ENCODE measurements at places on chromosomes 16 and 17. TPM values are rescaled to one million over a fixed set of nuclear protein-coding genes. Genes with fewer than 3 reads are reported as not detected.

Gene TBC1D3C
- total RNA-seq = 3.4 TPM

Gene PDE6G
- not detected for total RNA-seq

Gene NEUROD2
- total RNA-seq = not detected

Gene ODAD4
- total RNA-seq = 1.3 TPM

Gene DYNLRB2
- total RNA-seq = not detected

Gene GRIN2A
- not detected for total RNA-seq

Gene EPOP
- 3.6 TPM for total RNA-seq

Gene ALOX12
- total RNA-seq = not detected

Gene LRRC46
- 1.2 TPM for total RNA-seq

Gene KRT36
- total RNA-seq = not detected

Gene GRAP
- not detected for total RNA-seq

Gene CCL1
- not detected for total RNA-seq

GRCh38 chr17:6027342-6028024 is 42.7 kb upstream of the WSCD1 start:
- no peak overlapping the region for H3K27ac ChIP-seq
- H3K4me3 ChIP-seq = no peak overlapping the region
- H3K27me3 ChIP-seq = peaks cover 46% of the 10 kb centered on the region
- peaks cover 7% of the 10 kb centered on the region for H3K4me1 ChIP-seq
- no peaks in the 10 kb centered on the region for H3K36me3 ChIP-seq
- DNase-seq = no peak

DNA sequence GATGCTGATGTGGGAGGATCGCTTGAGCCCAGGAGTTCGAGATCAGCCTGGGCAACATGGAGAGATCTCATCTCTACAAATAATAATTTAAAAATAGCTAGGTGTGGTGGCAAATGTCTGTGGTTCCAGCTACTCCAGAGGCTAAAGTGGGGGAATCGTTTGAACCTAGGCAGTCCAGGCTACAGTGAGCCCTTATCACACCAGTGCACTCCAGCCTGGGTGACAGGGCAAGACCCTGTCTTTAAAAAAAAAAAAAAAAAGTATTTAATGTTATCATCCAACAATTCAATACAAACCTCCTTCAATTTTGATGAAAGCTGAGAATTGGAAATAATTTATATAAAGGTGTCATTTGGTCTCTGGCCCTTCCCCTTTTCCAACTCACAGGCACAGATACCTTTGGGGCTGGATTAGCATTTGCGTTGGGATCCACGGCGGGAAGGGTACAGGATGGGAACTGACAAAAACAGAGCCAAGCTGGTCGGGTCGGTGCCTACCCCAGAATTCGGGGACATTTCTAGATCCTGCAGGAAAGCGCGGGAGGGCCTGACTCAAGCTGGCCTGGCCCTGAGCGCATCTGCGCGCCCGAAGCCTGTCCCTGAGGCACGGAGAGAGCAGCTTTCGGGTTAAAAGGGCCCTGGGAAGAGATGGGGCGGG is 860 bp upstream of the DCAF7 start:
- peak overlapping the region; percentile 92 for H3K27ac ChIP-seq
- H3K36me3 ChIP-seq = peaks cover 20% of the 10 kb centered on the region
- H3K4me1 ChIP-seq = peaks cover 16% of the 10 kb centered on the region
- no peaks in the 10 kb centered on the region for H3K27me3 ChIP-seq
- H3K4me3 ChIP-seq = peak overlapping the region; percentile 97

DNA sequence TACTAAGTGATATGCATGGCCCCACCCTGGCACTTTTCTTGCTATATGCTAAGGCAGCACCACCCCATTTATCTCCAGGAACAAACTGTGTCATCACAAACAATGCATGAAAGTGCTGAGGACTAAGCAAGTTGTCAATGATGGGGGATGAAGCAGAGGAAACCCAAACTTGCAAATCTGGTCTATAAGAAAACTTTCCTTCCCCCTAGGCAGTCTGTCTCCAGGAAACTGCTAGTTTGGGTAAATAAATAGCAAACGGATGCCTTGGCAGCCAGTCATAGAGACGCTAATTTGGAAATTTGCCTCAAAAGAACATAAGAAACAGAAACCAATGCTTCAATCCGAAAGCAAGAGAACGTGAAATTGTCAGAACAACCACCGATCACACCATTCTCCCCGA is 5.6 kb upstream of the HSBP1 start:
- H3K27me3 ChIP-seq = no peaks in the 10 kb centered on the region
- H3K4me1 ChIP-seq = peaks cover 19% of the 10 kb centered on the region

DNA sequence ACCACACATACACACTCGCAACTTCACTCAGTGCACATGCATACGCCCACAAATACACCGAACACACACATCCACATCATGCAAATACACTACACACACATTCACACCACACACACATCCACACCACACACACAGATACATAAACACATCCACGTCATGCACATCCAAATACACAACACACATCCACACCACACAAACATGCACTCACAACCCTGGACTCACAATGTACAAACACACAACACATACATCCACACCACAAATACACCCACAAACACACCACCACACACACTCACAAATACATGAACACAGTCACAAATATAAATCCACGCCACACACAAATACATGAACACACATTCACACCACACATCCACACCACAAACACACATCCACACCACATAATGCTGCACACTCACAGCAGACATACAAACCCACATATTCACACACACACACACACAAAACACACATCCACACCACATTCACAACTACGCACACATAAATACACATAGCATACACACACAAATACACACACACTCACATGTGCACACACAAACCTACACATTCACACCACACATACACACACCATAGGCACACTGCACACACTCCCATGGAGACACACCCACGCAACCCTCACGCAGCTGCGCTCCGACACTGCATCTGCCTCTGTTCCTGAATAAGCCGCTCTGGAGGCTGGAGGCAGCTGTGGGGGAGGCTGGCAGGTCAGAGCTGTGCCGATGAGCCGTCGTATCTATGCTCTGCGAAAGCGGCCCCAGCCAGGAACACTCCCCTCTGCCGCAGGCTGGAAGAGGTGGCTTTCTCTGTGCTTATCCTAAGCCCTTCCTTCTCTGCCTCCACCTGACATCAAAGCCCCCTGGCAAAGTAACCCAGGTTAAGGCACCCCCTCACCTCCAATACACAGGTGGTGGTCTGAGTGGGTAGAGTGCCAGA is 141.8 kb downstream of the GRIN2A start:
- H3K27me3 ChIP-seq = no peaks in the 10 kb centered on the region
- DNase-seq = no peak
- no peaks in the 10 kb centered on the region for H3K4me1 ChIP-seq
- no peak overlapping the region for H3K27ac ChIP-seq

DNA sequence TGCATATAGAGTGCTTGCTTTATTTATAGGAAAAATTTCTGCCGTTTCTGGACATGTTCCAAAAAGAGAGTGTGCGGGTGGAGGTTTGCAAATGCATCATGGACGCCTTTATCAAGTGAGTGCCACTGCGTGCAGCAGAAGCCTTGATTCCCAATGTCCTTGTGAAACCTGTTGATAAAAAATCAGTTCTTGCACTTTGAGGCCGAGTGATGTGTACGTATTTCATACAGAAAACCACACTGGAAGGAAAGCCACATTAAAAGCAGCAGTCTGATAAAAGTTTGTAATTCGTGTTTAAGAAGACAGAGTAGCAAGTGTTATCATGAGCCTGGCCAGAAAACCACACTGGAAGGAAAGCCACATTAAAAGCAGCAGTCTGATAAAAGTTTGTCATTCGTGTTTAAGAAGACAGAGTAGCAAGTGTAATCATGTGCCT is 78.0 kb downstream of the KNOP1 start:
- no peak for DNase-seq
- H3K36me3 ChIP-seq = peaks cover 51% of the 10 kb centered on the region
- no peaks in the 10 kb centered on the region for H3K4me1 ChIP-seq
- no peaks in the 10 kb centered on the region for H3K27me3 ChIP-seq

GRCh38 chr17:55351226-55351625 is 70.4 kb downstream of the MMD start:
- no peaks in the 10 kb centered on the region for H3K27me3 ChIP-seq
- no peak for DNase-seq
- no peak overlapping the region for H3K4me3 ChIP-seq
- H3K27ac ChIP-seq = no peak overlapping the region

- peaks cover 7% of the 10 kb centered on the region for H3K4me1 ChIP-seq
- no peaks in the 10 kb centered on the region for H3K36me3 ChIP-seq
- H3K4me3 ChIP-seq = no peak overlapping the region
- H3K27me3 ChIP-seq = no peaks in the 10 kb centered on the region
- no peak overlapping the region for H3K27ac ChIP-seq
Measured at GRCh38 chr17:45332505-45332904, 15.7 kb upstream of the MAP3K14 start.

DNA sequence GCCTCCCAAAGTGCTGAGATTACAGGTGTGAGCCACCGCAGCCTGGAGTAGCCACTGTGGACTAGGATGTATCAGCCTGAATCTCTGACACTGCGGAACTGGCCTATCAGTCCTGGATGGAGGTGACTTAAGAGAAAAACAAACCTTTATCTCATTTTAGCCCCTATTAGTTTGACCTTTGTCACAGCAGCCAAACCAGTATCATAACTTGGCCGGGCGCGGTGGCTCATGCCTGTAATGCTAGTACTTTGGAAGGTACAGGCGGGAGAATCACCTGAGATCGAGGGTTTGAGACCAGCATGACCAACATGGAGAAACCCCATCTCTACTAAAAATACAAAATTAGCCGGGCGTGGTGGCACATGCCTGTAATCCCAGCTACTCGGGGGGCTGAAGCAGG is 51.8 kb upstream of the USP7 start:
- no peak for DNase-seq
- H3K36me3 ChIP-seq = no peaks in the 10 kb centered on the region
- no peak overlapping the region for H3K4me3 ChIP-seq
- no peaks in the 10 kb centered on the region for H3K4me1 ChIP-seq
- H3K27ac ChIP-seq = no peak overlapping the region

DNA sequence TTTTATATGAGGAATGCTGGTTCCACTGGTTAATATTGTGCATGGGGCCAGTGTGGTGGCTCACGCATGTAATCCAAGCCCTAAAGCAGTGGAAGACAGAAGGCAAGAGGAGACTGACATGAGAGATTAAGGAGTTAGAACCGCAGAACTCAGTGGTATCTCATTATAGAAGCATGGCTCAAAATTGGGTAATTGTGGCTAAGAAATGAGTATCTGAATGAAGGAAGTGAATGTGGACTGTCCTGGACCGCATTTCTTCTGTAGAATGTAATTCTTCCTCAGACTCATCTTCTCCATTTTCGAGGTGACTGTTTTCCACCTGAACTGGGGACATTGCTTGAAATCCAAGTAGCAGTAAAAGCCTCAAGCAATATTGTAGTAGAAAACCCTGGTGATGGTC is 42.6 kb upstream of the CDR2 start:
- no peak for DNase-seq
- no peaks in the 10 kb centered on the region for H3K4me1 ChIP-seq
- H3K27me3 ChIP-seq = no peaks in the 10 kb centered on the region

DNA sequence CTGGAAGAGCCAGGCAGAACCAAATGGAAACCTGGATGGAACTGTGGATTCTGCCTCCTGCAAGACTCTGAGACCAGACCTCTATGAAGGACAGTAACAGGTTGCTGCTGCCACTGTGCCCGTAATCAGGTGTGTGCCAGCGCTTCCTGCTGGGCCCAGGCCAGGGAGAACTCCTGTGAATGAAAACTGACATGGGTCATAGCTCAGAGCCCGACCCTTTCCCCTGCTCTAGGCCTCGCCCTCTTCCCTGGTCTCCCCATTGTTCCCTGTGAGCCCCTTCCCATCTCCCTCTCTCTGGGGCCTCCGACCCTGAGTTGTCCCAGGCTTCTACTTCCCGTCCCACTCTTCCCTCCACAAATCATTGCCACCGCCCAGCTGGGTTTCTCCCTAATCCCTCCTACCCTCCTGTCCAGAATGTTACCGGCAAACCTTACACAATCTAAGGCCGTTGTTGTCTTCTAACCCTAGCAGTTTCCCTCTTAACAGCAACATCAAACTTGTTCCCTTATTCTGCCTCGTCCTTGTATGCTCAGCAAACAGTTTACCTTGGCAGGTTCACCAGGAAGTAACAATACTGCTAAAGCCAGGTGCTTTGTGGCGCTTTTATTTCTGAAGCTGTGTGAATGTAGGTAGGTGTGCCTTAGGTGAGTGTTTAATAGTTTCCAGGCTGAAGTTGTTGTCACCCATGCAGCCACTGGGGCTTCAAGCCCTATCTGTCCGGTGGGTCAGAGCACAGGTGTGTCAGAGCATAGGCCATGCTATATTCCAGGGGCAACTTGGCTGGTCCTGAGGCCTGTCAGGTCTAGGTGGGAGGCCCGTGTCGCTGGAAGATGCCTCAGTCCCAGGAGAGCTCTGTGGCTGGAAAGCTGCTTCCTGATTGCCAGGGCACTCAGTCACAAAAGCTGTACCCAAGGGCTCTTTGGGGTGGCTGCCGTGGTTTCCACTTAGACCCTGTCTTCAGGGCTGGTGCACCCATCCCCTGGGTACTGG is 32.0 kb downstream of the SMPD3 start:
- H3K27me3 ChIP-seq = peaks cover 8% of the 10 kb centered on the region
- peaks cover 10% of the 10 kb centered on the region for H3K4me1 ChIP-seq
- H3K27ac ChIP-seq = no peak overlapping the region
- H3K36me3 ChIP-seq = no peaks in the 10 kb centered on the region
- H3K4me3 ChIP-seq = no peak overlapping the region

DNA sequence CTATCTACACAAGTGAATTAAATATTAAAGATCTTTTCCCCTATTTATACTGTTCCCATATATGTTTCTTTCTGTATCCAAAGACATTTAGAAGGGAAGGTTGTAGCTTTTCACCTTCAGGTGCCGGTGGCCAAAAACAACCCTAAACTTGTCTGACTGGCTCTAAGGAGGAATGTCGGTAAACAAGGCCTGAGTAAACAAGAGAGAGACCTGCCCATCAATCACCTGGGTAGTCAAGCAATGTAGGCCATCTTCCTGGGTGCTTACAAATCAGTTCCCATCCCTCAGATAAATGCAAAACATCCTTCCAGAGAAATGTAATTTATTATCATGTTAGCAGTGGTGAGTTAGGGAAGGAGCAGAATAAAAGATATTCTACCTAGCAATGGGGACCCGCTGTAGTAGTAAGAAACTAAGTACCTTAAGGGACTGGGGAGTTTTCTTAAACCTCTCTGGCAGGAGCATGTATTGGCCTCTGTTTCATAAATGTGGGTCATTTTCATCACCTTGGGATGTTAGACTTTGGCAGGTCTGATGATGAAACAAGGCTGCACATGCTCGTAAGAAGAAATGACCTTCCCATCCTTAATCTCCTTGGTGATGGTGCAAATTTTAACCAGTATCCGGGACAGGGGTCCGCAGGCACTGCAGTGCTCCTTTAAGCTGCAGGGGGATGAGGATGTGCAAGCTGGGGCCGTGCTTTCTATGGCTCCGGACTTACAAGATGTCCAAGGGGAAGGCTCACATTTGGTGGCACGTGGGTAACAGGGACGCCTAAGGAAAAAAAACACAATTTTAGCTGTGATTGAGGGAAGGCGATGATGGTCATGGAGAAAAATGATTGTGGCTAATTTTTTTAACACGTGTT is 8.4 kb downstream of the KRT39 start:
- H3K4me1 ChIP-seq = peaks cover 27% of the 10 kb centered on the region
- no peak overlapping the region for H3K4me3 ChIP-seq
- no peaks in the 10 kb centered on the region for H3K27me3 ChIP-seq
- H3K36me3 ChIP-seq = no peaks in the 10 kb centered on the region

GRCh38 chr16:17386229-17386628 is 84.5 kb downstream of the XYLT1 start:
- DNase-seq = no peak
- H3K27me3 ChIP-seq = no peaks in the 10 kb centered on the region
- no peak overlapping the region for H3K4me3 ChIP-seq
- H3K27ac ChIP-seq = no peak overlapping the region

GRCh38 chr17:65017207-65017774 is 39.2 kb downstream of the GNA13 start:
- H3K27ac ChIP-seq = peak overlapping the region; percentile 71
- H3K4me1 ChIP-seq = peaks cover 51% of the 10 kb centered on the region
- no peak for DNase-seq
- peak overlapping the region; percentile 44 for H3K4me3 ChIP-seq
- H3K27me3 ChIP-seq = no peaks in the 10 kb centered on the region
